Adrenal gland (tissue), 19 donors: ENCODE measurements at places on chromosomes 13 and 19. TPM values are rescaled to one million over a fixed set of nuclear protein-coding genes. Genes with fewer than 3 reads are reported as not detected.
A peak's percentile ranks its signal among the peaks of the same experiment; 100 is the strongest.

- DNase-seq, result no peak
Observed at GRCh38 chr19:3243819-3244700, 19.6 kb downstream of the CELF5 start.

Gene ZNF568
- total RNA-seq, result 17.6 TPM

Gene NTF4
- total RNA-seq, result not detected

DNA sequence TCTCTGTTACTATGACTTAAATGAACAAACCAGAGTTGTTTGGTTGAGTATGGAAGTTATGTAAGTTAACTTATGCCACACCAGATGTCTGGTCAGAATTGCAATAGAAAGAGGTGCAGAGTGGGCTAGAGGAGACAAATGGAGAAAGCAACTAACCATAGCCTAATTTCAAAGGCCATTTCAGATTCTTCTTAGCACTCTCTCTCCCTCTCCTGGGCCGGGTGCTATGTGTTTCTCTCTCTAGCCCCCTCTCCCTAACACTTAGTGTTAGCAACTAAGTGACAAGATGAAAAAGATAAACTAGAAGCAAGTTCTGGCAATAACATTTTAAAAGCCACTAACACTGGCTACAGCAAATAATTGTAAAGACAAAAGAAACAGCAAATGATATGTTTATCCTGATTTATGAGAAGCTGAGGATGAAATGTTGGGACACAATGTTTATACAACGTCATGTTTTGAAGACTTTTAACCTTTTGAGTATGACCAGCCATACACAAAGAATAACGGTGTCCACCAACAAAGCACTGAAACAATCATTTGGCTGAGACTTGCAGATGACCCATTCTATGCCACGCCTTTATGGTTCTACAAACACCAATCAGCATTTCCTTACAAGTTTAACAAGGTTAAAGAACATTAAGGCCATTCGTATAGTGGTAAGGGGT, 18.6 kb downstream of the SERPINE3 start:
- no peak for DNase-seq

GRCh38 chr19:34316741-34317301, 48.2 kb upstream of the GPI start:
- no peak for DNase-seq

Gene IL11
- not detected for total RNA-seq

DNA sequence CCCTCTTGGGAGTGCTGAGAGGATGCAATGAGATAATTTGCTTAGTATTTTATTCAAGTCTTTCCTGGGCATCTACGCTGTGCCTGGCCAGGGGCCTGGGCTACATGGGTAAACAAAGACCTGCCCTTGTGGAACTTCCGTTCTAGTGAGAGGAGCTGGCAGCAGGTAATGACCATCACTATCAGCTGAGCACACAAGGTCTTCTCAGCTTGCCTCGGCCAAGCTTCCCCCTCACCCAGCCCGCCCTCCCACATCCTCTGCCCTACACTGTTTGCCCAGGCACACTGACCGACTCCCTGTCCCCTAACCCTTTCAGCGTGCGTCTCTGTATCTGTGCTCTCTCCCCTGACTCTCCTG, 8.6 kb upstream of the FKRP start:
- no peak for DNase-seq

Gene LMTK3
- 1.2 TPM for total RNA-seq

Gene GSX1
- total RNA-seq, result not detected

Gene APBA3
- total RNA-seq, result 35.4 TPM

- DNase-seq, result peak; percentile 40
Observed at GRCh38 chr13:101473458-101473857, 21.0 kb downstream of the ITGBL1 start.

DNA sequence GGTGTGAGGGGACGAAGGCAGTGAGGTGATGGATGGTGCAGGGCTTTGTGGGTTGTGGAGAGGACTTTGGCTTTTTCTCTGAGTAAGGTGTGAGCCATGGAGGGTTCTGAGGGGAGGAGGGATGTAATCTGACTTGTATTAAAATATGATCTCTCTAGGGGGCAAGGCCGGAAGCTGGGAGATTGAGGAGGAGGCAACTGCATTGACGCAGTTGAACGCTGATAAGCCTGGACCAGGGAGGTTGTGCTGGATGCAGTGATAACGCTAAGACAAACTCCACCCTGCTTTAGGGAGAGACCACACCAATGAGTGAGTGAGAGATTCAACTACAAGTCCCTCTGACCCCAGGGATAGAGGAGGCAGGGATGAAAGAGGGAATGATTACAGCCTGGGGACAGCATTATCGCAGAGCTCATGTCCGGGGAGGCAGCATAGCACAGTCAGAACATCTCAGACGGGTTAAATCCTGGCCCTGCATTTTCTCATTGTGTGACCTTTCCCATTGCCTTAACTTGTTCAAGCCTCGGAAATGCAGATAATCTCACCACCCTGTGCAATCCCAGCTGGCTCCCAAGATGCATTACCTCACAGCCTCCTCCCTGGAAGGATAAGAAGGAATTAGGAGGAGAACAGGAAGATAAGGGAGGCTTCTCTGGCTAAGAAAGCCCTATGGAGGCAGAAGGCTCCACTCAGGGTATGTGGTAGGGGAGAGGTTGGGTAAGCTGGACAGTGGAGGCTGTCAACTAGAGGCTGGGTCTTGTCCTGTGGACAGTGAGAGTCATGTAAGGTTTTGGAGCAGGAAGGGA, 124.2 kb downstream of the CACNA1A start:
- DNase-seq, result no peak

Gene ZNF570
- 11.6 TPM for total RNA-seq

DNA sequence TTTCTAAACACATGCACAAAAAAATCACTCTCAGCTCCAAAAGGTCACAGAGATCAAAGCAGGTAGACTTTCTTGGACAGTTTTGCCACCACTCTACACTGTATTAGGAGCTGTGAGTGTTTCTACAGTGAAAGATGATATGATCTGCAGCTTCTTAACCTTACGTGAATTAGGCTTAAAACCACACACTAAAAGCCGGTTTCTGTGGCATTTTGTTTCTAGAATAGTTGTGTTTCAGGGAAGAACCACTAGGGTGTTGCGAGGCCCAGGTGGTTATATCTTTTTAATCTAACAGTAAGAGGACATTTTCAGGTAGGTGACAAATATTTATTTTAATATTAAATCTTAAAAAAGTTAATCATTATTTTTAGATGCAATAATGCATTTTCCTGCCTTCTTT, 216.4 kb downstream of the KLF5 start:
- DNase-seq, result no peak

GRCh38 chr19:13684021-13684420, 80.3 kb upstream of the MRI1 start:
- no peak for DNase-seq

DNA sequence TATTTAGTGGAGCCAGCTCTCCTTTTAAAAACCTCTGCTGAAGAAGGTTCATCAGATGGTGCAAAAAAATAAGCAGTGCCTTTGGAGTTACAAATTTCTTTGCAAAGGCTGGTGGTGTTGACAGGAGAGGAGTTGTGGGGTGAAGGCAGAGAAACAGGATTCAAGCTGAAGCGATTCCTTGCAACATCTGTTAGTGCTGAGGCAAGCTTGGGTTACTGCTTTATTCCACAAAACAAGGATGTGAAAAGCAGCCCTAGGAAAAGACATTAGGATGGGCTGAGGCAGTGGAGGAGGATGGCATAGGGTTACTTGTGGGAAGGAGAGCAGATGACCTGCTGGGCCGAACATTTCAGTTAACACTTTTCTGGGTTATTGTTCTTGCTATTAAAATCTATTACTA, 390.7 kb downstream of the DLEU7 start:
- DNase-seq, result no peak

Gene FAAP24
- total RNA-seq, result 1.2 TPM

- DNase-seq, result no peak
Observed at GRCh38 chr13:27044837-27045570, 126.6 kb downstream of the USP12 start.

DNA sequence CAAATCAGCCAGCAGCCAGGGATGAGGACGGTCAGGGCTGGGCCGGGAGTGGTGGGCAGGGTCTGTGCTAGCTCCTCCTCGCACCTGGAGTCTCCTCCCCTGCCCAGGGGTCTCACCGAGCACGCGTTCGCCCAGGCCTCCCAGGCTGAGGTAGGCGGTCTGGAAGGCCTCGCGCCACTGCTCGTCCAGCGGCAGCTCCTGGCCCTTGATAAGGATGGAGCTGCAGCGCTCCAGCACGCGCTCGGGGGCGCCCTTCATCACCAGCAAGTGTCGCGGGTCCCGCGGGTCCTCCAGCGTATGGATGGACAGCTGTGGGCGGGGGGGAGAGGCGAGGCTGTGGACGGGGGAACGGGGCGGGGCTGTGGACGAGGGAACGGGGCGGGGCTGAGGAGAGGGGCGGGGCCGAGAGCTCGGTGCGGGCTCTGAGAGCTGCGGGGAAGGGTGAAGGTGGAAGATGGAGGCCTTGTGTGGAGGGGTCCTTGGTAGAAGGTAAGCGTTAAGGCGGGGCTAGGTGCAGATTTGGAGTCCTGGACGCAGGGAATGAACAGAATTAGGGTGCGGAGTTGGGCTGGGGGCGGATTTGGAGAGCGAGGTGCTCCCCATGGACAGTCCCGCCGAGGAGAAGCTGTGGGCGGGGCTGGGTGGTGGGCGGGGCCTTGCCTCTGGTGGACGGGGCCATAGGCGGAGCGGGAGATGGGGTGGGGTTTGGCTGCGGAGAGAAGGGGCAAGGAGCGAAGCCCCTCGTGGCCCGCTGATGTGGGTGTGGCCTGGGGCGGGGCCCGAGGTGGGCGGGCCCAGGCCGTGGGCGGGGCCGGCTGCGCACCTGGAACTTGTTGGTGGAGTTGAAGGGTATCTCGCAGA, 5.7 kb downstream of the ATP4A start:
- DNase-seq, result peak; percentile 98

Gene RUBCNL
- 4.3 TPM for total RNA-seq

Gene BST2
- 940 TPM for total RNA-seq

Gene SIGLEC6
- 0.18 TPM for total RNA-seq

DNA sequence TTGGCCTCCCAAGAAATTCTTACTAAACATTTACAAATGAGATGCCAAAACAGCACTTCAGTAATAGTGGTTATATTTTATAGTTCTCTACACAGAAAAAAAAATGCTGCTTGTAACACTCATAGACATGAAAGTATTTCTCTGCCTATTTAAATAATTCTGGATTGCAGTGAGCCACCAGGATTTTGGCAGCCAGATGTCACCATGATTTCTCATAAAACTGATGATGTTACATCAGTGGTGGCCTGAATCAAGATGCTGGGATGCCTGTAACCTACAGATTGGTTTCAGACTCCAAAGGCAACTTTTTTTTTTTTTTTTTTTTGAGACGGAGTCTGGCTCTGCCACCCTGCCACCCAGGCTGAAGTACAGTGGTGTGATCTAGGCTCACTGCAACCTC, 2.7 kb upstream of the CAPS start:
- DNase-seq, result no peak

DNA sequence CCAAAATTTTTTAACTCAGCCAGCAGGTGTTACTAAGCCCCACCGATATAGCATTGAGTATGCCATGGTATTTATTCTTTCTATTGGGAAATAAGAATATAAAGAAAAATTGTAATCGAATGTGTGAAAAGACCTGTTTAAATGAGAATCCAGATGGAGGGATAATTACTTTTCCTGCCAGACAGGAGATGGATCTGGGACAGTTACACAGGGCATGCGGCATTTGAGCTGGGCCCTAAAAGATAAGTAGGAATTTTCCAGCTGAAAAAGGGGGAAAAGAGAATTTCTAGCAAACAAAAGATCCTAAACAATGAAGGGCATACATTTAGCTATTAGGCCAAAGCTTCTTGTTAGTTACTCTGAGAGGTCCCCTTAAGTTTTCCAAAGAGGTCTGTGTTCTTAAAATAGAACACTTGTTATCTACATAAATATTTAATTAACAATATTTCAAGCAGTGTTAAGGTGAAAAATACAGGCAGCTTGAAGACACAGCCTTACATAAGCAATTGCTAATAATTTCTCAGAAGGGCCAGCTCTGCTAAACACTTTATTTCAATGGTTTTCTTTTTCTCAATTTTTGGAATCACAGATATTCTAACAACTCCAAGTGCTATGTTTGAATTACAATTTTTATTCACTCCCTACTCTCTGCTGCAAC, 63.7 kb downstream of the TBC1D4 start:
- no peak for DNase-seq

- no peak for DNase-seq
Observed at GRCh38 chr13:39370554-39370953, 232.4 kb downstream of the LHFPL6 start.

DNA sequence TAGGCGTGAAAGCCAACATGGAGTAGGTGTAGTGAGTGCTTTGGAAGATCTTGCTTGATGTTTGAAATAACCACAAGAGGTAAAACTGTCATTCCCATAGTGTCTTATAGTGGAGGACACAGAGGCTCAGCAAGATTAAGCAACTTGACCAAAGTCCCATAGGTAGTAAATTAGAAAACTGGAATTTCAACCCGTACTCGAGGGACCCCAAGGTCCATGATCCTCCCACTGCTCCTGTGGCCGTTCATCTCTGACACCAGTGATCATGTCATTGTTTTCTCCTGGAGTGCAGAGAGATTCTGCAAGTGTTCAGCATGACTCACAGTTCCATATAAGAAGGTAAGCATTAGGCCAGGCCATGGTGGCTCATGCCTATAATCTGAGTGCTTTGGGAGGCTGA, 126.9 kb downstream of the FGF9 start:
- DNase-seq, result no peak

DNA sequence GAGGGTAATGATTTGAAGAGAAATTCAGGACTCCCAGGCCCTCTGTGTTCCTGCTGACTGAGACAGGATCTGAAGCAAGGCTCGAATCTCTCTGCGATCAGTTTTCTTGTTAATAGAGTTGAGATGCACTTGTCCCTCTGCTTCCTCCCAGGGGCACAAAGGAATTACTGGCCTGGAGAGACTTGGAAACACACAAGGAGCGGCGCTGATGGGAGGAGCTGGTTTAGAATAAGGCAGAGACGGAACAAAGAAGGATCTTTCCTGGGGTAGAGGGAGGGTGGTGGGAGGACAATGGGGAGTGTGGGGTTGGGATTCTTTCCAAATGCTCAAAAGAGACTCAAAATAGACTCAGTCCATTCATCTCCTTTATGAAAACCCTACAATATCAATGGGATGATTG, 719.1 kb downstream of the UQCRFS1 start:
- DNase-seq, result no peak

DNA sequence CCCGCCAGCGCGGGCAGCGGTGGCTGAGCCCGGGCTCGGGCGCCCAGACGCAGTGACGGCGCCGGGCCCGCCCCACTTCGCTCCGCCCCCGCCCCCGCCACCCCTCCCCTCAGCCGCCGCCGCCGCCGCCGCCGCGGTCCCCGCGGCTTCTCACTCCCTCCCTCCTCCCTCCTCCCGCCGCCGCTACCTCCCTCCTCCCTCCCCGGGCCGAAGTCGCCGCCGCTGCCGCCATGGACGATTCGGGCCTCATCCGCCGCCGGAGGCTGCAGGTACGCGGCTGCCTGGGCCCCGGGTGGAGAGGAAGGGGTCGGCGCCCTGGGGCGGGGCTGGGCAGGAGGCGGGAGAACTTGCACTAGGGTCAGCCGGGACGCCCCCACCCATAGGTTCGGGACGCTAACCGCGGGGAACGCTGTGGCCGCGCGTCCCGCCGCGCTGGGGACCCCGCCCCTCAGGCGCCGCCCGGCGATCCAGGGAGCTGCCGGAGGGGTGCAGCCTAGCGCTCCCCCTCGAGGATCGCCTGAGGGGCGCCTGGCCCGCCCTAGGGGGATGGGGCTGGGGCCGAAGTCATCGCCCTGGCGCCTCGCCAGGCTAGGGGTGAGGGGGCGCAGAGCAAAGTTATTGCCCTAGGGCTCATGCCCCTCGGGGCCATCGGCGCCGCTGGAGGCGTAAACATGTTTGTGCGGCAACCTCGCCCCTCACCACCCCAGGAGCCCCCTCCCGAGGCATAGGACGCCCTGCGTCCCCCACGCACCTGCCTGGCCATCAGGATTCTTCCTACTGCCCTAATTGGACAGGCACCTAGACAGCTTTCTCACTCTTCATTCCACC, 427 bp downstream of the RTBDN start:
- peak; percentile 18 for DNase-seq

- DNase-seq, result no peak
Observed at GRCh38 chr13:86559901-86560300, 760.7 kb upstream of the SLITRK6 start.
